Uterus (tissue), 4 donors: ENCODE measurements at places on chromosomes 7 and 10. TPM values are rescaled to one million over a fixed set of nuclear protein-coding genes. Genes with fewer than 3 reads are reported as not detected.

Gene STOX1
- total RNA-seq = 4.2 TPM

DNA sequence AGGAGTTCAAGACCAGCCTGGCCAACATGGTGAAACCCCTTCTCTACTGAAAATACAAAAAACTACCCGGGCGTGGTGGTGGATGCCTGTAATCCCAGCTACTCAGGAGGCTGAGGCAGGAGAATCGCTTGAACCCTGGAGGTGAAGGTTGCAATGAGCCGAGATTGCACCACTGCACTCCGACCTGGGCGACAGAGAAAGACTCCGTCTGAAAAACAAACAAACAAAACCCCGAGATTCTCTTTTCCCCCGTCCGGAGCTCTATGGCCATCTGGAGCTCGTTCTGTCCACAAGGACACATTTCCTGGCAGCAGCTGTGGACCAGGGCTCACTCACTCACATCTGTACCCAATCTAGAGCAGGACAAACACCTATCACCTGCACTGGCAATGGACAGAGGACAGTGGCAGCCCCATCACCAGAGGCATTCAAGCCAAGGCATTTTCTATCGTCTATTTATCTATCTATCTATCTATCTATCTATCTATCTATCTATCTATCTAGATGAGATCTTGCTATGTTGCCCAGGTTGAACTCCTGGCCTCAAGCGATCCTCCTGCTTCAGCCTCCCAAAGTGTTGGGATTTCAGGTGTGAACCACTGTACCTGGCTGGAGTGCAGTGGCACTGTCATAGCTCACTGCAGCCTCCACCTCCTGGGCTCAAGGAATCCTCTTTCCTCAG lies 167.1 kb upstream of the TNRC18 start:
- peaks cover 8% of the 10 kb centered on the region for H3K4me1 ChIP-seq

Gene GJD4
- total RNA-seq = not detected

DNA sequence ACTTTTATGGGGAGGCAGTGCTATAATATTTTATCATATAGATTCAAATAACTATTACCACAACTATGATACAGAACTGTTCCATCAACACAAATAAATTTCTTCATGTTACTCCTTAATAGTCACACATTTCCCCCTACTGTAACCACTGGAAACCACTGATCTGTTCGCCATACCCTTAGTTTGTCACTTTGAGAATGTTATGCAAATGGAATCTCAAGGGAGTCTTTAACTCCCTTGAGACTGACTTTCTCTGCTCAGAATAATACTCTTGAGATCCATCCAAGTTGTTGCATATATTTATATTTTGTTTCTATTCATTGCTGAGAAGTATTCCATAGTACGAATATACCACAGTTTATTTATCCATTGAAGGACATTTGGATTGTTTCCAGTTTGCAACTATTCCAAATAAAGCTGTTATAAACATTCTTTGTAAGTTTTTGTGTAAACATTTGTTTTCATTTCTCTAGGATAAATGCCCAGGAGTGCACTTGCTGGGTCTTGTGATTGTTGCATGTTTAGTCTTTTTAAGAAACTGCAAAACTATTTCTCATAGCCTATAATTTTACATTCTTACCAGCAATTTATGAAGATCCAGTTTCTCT lies 19.7 kb upstream of the PON2 start:
- H3K4me3 ChIP-seq = no peak overlapping the region
- no peaks in the 10 kb centered on the region for H3K36me3 ChIP-seq
- H3K27me3 ChIP-seq = no peaks in the 10 kb centered on the region
- no peaks in the 10 kb centered on the region for H3K4me1 ChIP-seq
- no peak for DNase-seq
- H3K27ac ChIP-seq = no peak overlapping the region

DNA sequence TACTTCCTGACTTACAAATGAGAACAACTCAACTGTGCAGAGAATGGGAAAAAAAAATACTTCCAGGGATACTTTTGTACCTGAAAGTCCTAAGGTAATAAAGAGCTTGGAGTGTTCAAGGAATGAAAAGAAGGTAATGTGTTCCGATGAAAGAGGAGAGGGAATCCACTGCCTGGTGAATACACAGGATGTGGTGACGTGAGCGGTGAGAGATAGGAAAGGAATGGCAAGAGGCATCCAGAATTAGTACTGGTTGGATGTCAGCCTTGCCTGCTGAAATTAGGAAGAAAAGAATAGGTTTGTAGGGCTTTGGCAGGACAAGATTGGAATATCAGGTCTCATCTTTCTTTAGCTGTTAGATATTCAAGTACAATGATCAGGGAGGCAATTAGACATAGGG lies 347.7 kb downstream of the POM121L12 start:
- no peaks in the 10 kb centered on the region for H3K36me3 ChIP-seq
- H3K4me1 ChIP-seq = no peaks in the 10 kb centered on the region
- no peak overlapping the region for H3K27ac ChIP-seq

Gene TAS2R41
- not detected for total RNA-seq

DNA sequence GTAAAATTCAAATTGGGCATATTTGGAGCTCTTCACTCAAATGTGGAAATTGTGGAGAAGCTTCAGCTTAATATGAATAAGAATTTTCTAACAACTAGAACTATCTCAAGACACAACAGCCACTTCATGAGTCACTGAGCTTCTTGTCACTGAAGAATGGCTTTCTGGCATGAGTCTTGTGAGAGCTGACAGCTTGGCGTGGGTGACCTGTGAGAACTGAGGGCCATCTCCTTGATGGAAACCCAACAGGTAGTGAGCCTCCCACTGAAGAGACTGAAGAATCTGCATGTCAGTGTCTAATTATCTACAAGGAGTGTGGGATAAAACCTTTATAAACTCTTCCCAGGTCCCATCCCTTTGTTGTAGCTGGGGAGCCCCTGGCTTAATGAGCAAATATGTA lies 66.0 kb downstream of the CLEC2L start:
- H3K27ac ChIP-seq = peak overlapping the region; percentile 66
- no peaks in the 10 kb centered on the region for H3K27me3 ChIP-seq
- DNase-seq = no peak

- no peaks in the 10 kb centered on the region for H3K36me3 ChIP-seq
- no peak overlapping the region for H3K4me3 ChIP-seq
- no peaks in the 10 kb centered on the region for H3K4me1 ChIP-seq
- no peak for DNase-seq
- no peaks in the 10 kb centered on the region for H3K27me3 ChIP-seq
These were observed 314.9 kb upstream of the AOAH start for GRCh38 chr7:37039131-37039749.

Gene CCDC146
- total RNA-seq = 26.2 TPM

- H3K27ac ChIP-seq = peak within 1 kb of the TSS; percentile 72
- H3K4me3 ChIP-seq = peak within 1 kb of the TSS; percentile 20
- no peaks in the 10 kb centered on the region for H3K4me1 ChIP-seq
- no peaks in the 10 kb centered on the region for H3K27me3 ChIP-seq
- H3K36me3 ChIP-seq = no peaks in the 10 kb centered on the region
These were observed at the start of gene GIMAP8 for GRCh38 chr7:150450491-150451001. Gene GIMAP8 (plus strand): TSS chr7:150450630. CDS start chr7:150466699, 16,069 bp downstream.

Gene INHBA
- total RNA-seq = 14.7 TPM

- no peak overlapping the region for H3K27ac ChIP-seq
- H3K36me3 ChIP-seq = no peaks in the 10 kb centered on the region
These were observed 110.1 kb downstream of the CDK14 start for GRCh38 chr7:90706072-90706716.

GRCh38 chr10:48699011-48699627 lies 14.4 kb downstream of the WDFY4 start:
- no peaks in the 10 kb centered on the region for H3K27me3 ChIP-seq
- H3K4me1 ChIP-seq = no peaks in the 10 kb centered on the region
- H3K27ac ChIP-seq = no peak overlapping the region
- no peaks in the 10 kb centered on the region for H3K36me3 ChIP-seq
- no peak overlapping the region for H3K4me3 ChIP-seq

Gene FUOM
- total RNA-seq = 2.9 TPM

Gene NCF1
- 0.55 TPM for total RNA-seq

Gene ENTPD1
- 99.5 TPM for total RNA-seq

DNA sequence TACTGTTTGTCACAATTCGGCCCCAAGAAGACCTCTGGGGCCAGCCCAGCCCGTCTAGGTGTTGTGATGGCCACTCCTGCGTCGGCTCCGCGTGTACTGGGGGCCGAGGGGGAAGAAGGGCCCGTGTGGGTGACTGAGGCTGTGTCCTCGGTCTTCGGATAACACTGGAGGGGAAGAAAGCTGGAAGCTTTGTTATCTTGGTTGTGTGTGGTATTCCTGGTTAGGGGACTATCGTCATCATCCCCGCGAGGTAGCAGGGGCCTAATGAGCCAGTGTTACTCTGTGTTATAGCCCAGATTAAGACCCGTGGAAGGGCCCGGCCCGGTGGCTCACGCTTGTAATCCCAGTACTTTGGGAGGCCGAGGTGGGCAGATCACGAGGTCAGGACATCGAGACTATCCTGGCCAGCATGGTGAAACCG lies 854 bp downstream of the MTG1 start:
- DNase-seq = no peak
- no peaks in the 10 kb centered on the region for H3K27me3 ChIP-seq
- no peaks in the 10 kb centered on the region for H3K36me3 ChIP-seq
- H3K4me3 ChIP-seq = peak overlapping the region; percentile 82
